ENCODE measurements at places on chromosomes 12 and 14.
A peak's percentile ranks its signal among the peaks of the same experiment; 100 is the strongest.

DNA sequence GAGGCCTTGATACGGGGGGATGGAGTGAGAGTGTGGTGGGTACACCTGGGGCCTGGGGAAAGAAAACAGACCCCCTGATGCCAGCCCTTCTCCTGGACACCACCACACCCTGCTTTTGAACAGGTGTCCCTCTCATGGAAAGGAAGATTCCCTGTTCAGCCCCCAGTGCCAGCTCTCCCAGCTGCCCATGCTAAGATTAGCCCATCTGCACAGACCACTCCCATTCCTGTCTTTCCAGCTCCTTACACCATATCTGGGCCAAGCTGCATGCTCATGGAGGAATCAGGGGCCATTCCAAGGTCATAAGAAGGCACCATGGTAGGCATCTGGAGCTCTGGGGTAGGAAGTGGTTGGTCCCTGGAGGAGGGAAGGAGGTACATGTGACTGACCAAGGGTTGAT is 9.6 kb downstream of the NAB2 start:
- DNase-seq: no peak

DNA sequence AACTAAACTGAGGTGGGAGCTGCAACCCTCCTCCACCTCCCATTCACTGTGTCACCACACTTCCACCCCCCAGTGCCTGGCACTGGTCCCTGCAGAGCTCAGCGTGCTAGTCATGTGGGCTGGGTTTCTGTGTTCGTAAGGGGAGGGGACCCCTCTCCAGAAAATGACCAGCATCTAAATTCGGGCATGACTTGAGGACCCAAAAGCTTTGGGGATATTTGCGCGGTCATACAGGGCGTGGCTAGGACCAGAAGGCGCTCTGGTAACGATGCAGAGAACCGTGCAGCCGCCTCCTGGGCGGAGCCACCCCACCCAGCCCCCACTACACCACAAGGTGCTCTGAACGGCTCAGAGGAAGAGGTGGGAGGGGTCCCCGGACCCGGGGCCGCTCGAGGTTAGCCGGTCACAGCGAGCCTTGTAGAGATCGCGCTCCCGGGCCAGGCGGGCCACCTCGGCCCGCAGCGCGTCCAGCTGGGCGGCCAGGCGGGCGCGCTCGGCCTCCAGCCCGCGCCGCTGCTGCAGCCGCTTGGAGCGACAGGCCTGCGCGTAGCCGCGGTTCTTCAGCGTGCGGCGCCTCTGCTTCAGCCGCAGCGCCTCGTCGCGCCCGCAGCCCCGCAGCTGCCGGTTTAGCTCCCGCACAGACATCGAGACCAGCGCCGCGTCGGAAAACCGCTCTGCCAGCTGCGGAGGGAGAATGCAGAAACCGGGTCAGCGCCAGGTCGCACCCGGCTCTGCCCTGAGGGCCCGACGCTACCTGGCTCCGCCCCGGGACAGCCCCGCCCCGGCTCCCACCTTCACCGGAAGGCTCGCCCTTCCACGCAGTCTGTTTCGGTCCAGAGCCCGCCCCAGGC is 9.8 kb downstream of the CPNE6 start:
- DNase-seq: peak; percentile 59

GRCh38 chr12:94175763-94176668 is 27.6 kb downstream of the PLXNC1 start:
- DNase-seq: no peak

DNA sequence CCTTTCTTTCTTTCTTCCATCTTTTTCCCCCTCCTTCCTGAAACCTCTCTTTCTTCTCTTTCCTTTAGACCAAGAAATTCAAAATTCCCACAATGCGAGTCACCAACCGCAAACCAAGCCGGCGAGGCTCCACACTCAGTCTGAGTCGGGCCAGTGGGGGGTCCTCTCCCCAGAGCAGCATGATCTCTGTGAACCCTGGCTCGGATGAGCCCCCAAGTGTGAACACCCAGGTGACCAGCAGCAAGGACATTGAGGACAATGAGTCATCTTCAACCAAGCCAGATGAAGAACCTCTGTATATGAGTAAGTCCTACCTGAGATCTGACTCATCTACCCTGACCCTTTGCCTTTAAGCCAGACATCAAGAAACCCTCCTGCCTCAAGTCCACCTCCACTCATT is 88.6 kb upstream of the TMEM233 start:
- DNase-seq: no peak

- peak; percentile 40 for DNase-seq
These were observed 114.0 kb downstream of the PLXNC1 start for GRCh38 chr12:94262228-94263010.

DNA sequence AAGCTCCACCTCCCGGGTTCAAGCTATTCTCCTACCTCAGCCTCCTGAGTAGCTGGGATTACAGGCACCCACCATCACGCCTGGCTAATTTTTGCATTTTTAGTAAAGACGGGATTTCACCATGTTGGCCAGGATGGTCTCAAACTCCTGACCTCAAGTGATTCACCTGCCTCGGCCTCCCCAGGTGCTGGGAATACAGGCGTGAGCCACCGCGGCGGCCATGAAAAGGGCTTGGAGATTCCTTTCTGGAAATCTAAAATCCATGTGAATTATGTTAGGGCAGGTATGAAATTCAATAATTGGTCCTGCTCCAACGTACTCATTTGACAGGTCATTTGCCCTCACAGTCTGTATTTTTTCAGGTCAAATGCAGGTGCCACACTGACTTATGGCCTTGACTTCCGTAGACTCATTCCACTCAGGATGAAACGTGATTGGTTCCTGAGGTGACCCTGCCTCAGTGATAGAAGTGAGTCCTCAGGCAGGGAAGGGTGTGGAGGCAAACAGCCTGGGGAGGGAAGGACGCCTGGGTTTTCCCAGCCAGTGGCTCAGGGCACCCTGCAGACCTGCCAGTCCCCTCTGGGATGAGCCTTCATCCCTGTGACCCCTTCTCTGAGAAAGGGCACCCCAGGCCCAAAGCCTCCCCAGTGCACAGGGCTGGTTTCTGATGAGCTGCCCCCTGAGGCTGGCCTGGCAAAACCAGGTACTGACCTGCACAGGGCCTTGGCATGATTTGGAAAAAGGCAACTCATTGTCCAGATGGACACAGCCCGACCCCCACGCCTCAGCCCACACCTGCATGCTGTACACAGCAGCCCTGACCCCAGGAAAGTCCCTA is 48.7 kb downstream of the PSMA6 start:
- no peak for DNase-seq

- no peak for DNase-seq
These were observed 6.0 kb downstream of the TMCC3 start for GRCh38 chr12:94644141-94644979.

DNA sequence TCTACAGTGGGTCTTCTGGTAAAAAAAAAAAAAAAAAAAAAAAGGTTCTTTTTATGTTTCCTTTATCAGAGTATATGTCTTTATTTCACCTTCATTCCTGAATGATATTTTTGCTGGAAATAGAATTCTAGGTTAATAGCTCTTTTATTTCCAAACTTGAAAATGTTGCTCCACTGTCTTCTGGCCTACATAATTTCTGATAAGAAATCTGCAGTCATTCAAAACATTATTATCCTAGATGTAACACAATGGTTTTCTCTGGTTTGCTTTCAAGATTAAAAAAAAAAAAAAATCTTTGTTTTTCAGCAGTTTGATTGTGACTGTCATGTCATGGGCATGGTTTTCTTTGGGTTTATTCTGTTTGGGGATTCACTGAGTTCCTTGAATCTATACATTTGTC is 19.5 kb downstream of the DCP1B start:
- no peak for DNase-seq

GRCh38 chr14:89899917-89900663 is 54.4 kb downstream of the EFCAB11 start:
- no peak for DNase-seq

All from activated CD4-positive, CD25-positive, alpha-beta regulatory T cell (primary cell).